ENCODE measurements at places on chromosomes 1 and 21.

DNA sequence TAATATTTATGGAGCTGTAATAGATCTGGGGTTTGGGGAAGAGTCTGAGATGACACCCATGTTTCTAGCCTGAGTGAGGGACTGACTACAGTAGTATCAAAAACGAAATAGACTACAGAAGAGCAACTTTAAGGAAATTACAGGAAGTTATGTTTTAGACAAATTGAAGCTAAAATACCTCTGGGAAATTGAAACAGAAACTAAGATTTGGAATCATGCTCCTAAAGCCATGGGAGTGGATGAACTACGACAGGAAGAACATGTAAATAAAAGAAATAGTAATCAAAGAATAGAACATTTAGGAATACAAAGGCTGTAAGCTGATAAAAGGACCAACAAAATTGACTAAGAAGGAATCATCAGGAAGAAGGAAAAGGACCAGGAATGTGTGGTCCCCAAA is 68.9 kb downstream of the KIAA0319L start:
- DNase-seq: no peak

DNA sequence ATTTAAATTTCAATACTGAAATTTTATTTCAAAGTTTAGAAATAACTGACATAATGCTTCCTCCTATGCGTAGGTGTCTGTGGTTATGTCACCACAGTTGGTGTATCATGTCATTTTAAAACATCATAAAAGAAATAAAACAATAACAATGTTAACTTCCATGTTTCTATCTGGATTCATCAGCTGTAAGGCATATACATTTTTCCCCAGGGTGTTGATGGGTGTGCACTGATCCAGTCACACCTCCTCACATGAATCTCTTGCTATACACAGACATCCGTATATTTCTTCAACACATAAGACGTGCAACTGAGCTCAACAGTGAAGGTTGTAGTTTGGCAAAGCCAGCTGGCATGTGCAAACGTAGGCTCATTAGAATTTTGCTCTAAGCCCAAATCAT is 6.2 kb downstream of the KCNA3 start:
- no peak for DNase-seq

GRCh38 chr1:17562375-17562774 is 22.9 kb downstream of the ARHGEF10L start:
- DNase-seq: no peak

DNA sequence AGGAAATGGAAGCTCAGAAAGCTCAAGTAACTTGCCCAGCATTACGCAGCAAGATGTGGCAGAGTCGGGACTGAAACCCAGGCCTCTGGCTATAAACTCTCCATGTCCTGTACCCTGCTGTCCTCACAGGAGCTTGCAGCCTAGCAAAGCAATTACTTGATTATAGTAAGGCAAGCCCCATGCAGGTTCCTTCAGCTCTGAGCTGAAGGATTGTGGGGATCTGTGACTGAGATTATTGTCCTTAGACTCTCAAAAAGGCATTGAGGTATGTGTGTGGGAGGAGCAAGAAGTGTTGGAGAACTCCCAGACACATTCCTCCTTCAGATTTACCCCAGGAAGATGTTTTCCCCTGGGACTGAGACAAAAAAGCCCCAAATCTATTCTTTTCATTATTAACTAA is 124.0 kb upstream of the SPATA6 start:
- DNase-seq: no peak

DNA sequence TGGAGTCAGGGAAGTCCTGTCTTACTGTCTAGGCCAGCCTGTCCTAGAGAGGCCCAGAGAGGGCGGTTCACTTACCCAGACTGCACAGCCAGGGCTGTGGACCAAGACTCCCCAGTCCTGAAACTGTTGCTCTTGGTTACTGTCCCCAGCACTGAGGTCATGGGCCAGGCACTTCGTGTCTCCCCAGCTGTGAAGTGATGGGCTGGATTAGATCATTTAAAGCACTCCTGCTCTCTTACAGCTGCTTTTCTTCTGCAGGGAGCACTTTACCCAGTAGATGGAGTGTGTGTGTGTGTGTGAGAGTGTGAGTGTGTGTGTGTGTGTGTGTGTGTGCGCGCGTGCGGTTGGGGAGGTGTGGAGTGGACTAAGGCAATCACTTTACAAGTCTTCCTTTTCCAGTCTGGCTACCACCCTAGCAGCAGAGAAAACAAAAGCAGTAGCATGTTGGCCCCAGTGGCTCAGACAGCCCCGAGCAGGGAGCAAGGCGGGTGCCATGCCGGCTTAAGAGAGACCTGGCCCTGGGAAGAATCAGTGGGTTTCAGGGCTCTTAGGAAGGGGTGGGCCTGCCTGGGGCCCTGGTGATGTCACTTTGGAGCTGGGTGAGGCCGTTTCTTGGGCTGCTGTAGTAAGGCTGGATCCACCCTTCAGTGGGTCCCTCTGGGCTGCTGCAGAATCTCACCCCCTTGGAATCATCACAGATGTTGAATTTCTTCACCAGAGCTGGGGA is 2.4 kb downstream of the SPSB1 start:
- DNase-seq: no peak

DNA sequence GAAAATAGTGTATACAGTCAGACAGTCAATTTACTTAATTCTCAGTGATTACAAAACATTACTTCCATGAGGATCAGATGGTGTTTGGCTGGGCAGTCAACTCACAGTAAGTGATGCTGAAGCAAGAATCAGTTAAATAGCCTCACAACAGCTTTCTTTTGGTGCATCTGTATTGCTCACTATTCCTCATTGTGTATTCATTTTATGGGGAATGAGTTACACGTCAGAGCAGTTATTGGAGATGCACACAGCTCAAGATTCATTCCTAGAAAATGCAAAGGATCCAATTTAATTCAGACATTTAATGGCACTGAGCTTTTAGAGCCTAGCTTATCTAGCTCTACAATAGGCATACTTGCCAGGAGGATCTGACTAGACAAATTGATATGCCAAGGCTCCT is 150.6 kb downstream of the HS2ST1 start:
- DNase-seq: no peak

DNA sequence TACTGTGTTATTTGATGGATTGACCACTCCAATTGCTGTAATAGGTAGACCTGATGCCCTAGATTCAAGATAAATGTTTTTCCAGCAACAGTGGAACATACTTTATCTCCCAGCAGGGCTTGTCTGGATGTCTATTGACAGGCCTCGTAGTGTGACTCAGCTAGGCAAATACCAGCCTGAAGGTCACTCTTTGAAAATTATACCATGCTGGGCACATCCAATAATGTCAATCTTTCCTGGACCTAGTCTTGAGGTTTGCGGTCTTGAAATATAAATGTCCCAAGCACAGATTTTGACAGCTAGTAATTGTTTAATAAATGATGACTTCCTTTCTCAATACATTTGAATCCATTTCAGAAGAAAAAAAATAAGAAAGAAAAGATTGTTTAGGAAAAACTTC is 1138.0 kb upstream of the TMPRSS15 start:
- no peak for DNase-seq

GRCh38 chr1:154865442-154866256 is 4.4 kb downstream of the KCNN3 start:
- DNase-seq: no peak

GRCh38 chr21:36743446-36743845 is 44.5 kb downstream of the SIM2 start:
- no peak for DNase-seq

DNA sequence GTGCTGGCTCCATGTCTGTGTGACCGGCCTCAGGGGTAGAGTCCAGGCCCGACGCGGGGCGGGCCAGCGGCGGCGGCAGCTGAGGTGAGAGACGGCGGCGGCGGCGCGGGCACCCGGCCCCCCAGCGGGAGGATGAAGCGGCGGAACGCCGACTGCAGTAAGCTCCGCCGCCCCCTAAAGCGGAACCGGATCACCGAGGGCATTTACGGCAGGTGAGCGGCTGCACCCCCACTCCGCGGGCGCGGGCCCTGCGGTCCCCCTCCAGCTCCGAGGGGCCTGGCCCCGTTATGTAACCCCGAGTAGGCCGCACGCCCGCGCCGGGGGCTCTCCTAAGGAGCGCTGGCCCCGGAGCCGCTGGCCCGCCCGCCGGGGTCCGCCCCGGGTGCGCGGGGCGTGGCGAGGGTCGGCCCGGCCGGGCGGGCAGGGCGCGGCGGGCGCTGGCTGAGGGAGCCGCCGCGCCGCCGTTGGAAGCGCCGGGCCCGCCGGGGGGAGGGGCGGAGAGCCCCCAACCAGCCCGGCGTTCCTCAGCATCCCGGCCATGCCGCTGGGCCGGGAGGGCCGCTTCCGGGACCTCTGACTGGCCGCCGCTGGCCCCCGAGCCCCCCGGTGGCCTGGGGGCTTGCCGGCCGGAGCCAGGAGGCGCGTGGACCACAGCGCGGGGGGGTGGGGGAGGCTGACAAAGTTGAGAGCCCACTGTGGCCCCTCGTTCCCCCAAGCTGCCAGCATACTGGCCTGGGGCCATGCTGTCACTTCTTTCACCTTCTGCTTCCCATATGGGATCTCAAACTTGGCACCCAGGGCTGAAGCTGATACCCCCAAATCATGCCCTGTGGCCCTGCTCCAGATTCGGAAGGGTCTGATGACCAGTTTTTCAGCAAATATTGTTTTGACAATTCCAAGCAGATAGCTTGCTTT is 527 bp downstream of the MACO1 start:
- peak; percentile 8 for DNase-seq

DNA sequence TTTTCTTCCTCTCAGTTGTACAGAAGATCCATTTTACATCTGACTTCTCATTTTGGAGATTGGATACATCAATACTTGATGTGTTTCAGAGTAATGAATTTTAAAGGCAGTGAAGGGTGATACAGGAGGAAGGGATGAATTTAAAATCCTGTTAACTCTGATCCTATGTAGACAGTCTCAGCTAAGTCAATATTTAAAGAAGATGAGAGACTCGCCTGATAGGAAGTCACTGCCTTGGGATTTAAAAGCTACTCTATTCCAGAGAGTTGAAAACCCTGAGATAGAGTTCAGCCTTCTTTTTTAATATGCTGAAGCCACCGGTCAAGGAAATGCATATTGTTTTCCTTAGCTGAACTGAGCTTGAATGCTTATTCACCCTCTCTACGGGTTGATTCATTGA is 42.7 kb downstream of the HUNK start:
- no peak for DNase-seq

DNA sequence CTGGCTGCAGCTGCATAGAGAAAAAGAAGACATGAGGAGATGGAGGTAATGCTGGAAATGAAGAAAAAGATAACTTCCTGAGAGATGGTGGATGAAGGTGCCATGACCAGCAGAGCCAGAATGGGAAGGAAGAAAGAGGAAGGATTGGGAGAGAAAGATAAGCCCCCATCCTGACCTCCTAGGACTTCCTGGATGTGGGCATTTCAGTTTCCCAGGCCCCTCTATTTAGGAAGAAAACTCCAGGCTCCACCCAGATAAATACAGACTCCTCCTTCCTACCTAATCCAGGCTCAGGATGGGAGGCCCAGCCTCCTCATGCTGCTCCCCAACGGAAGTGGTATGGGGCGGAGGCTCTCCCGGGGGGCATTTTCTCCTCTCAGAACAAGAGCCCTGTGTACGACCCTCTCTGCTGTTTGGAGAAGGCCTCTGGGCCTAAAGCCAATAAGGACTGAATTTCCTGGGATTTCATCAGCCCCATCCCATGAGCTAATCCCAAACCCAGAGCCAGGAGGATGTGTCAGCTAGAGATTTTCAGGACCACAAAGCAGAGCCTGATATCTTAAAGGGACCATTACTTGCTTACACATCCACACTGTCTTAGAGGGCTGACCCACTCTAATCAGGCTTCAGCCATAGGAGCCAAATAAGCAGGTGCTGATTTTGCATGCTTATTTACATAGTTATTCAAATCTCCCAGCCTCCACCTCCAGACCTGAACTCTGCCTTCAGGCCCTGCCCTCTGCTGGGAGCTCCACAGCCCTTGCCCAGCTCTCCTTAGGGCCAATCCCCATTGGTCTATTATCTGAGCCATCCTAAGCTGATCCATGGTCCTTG is 5.1 kb upstream of the ARHGEF2 start:
- DNase-seq: peak; percentile 77

GRCh38 chr21:38486706-38487105 is 11.6 kb downstream of the ERG start:
- DNase-seq: no peak

DNA sequence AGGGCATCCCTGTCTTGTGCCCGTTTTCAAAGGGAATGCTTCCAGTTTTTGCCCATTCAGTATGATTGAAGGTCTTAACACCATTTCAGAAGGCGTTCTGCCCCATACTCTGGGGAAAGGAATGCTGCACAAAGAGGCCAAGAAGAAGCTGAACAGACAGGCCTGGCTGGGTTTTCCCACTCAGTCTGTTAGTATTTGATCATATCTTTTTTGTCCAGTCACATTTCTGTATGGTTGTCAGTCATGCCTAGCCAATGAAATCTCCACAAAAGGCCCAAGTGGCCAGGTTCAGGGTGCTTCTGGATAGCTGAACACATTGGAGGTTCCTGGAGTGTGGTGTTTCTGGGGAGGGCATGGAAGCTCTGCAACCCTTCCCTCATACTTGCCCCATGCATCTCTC is 72.1 kb downstream of the NEK7 start:
- DNase-seq: no peak

DNA sequence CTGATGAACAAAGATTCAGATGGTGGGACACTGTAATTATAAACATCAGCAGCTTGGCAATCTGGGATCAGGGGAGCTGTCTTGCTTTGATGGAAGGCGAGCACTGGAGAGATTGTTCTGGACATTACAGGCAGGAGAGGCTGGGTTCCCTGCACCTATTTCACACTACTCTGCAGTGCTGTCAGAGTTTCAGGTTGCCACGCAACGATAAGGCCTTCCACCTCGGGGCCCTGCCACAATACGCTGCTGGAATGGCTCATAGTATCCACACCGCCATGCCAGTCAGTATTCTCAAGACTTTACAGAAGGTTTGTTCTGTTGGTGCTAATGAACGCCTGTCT is 96.8 kb downstream of the GLIS1 start:
- no peak for DNase-seq

DNA sequence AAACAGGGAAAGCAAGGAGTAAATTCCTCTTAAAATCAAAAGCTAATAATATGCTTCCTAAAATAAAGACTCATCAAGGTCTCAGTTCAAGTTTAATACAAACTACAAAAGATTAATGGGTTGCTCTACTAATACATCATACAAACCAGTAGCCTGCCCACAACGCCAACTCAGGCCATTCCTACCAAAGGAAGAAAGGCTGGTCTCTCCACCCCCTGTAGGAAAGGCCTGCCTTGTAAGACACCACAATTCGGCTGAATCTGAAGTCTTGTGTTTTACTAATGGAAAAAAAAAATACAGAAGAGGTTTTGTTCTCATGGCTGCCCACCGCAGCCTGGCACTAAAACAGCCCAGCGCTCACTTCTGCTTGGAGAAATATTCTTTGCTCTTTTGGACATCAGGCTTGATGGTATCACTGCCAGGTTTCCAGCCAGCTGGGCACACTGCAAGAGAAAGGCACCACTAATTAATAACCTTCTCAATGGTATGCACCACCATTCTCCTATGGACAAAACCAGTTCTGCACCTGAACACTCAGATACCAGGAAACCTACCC is 10.6 kb downstream of the PRDX1 start:
- DNase-seq: no peak

- no peak for DNase-seq
Measured at GRCh38 chr1:226601456-226601855, 52.9 kb downstream of the STUM start.

GRCh38 chr1:29800120-29800519 is 563.8 kb downstream of the PTPRU start:
- no peak for DNase-seq

GRCh38 chr1:24212376-24212775 is 25.3 kb upstream of the IFNLR1 start:
- DNase-seq: no peak
